Left ventricle myocardium inferior (tissue), 1 donor: ENCODE measurements at places on chromosomes 2 and 18. TPM values are rescaled to one million over a fixed set of nuclear protein-coding genes. Genes with fewer than 3 reads are reported as not detected.

DNA sequence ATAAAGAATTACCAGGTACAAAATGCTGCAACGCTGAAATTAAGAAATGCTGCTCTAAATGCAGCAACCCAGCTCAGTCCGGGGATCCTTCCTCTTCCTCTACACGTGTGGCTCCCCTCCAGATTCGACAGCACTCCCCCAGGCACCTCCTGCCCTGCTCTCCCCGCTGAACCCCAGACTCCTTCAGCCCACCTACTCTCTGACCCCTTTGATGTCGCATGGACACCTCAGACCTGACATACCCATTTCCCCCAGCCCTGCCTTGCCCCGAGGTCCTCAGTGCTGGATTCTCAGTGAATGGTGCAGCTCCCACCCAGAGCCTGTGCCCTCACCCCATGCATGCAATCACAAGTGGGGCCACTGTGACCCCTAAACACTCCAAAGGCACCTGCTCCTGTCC lies 4.6 kb upstream of the ADRA2B start:
- DNase-seq, result no peak

DNA sequence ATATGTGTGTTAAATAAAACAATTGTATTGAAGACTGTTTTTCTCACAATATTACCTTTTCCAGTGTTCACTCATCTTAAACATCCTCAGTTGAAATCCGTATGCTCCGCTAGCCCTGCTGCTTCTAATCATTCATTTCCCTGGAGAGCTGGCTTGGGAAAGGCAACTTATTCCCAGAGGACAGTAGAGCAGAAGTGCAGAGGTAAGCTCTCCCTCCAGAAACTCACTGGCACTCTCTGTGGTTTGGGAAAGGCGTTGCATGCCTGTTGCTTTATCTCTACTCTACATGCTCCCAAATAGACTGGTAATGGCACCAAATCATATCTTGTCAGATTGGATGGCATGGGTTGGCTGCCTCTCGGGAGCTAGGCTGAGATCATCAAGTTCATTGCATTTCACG lies 117.1 kb upstream of the BOD1L2 start:
- no peak for DNase-seq

DNA sequence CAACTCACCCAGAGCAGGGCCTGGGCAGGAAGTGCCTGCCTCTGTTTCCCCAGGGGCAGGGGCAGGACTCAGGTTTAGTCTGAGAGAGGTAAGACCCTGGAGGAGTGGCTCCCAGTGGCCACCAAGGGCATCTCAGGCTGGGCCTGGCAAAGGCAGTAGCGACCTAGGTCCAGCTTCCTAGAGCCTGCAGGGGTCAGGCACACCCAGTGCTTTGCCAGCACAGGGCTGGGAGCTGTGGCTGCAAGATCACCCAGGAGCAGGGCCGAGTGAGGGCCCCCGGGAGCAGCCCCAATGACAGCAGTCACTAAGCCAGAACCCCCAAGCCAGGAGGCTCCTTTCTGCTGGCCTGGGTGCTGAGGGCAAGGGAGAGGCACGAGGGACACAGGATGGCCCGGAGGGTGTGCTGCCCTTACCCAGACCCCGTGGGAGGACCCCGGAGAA lies 8.8 kb upstream of the DUSP2 start:
- DNase-seq, result no peak

- DNase-seq, result no peak
These were observed 45.2 kb downstream of the DOK1 start for GRCh38 chr2:74599676-74600075.

The RALBP1 gene
- total RNA-seq, result 46.2 TPM
